ENCODE measurements at places on chromosomes 12 and 14.

- no peak for DNase-seq
These were observed 2.0 kb upstream of the SDS start for GRCh38 chr12:113405694-113406093.

DNA sequence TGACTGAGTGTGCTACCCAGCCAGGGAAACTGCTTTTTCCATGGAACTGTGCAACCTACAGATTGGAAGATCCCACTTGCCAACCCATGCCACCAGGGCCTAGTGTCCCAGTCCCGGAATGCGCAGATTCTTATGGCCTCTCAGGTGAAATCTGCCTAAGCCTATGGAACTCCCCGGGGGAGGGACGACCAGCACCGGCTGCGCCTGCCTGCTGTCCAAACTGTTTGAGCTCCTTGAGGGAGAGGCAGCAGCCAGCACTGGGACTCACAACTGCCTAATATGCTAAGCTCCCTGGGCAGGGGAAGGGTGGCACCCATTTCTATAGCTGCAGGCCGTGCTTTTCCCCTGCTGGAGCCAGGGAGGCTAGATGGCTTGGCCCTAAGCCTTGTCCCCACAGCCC, 92.5 kb upstream of the GZMB start:
- no peak for DNase-seq

DNA sequence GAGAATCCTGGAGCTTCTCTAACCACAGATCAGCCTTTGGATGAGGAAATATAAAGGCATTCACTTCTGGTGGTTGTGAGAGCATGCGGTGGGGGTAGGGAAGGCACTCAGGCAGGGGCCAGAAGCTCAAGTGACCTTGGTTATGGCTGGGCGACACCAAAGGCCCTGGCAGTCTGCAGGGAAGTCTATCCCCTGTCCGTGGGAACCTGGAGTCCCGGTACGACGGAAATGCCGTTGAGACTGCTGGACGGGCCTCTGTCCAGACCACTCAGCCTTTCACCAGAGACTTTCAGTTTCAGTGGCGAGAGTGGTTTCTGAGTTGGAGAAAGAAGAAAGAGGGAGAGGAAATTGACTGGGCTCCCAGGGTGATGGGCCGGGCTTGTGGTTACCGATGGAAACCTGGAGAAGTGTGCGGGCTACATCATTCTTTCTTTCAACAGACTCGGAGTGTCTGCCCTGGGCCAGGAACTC, 20.9 kb downstream of the ISCA2 start:
- DNase-seq = no peak

DNA sequence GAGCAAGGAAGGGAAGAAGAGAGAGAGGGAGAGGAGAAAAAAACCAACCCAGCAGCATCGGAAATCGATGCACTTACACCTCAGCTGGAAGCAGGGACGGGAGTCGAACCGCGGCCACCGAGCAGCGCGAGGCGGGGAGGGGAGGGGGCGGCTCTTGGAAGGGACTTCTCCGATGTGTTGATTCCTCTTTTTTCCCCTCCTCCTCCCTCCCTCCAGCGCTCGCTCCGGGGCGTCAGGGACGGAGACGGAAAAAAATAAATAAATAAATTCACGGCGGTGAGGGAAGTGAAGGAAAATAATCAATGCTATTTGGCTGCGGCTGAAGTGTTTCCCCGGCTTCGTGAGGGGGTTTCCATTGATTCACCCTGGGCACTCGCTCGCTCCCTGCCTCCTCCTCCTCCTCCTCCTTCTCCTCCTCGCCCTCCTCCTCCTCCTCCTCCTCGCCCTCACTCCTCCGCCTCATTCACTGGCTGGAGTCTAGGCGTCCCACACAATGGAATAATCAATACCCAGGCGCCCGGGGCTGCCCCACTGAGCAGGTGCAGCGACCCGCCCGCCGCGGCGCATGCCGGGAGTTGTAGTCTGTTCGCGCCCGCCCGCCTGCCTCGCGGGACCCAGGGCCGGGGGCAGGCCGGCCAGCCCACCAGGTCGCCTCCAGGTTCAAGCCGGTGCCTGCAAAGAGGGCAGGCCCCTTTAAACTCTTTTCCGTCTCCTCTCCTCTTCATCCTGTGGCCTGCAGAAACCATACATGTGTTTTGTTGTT, at the start of gene ZFHX2:
ZFHX2 (minus strand) TSS at position 500 of the 763 bp plus-strand sequence. CDS start 16,440 bp downstream, outside the sequence.
- peak; percentile 82 for DNase-seq

- no peak for DNase-seq
These were observed 266.3 kb downstream of the ZFP36L1 start for GRCh38 chr14:68526512-68527091.

DNA sequence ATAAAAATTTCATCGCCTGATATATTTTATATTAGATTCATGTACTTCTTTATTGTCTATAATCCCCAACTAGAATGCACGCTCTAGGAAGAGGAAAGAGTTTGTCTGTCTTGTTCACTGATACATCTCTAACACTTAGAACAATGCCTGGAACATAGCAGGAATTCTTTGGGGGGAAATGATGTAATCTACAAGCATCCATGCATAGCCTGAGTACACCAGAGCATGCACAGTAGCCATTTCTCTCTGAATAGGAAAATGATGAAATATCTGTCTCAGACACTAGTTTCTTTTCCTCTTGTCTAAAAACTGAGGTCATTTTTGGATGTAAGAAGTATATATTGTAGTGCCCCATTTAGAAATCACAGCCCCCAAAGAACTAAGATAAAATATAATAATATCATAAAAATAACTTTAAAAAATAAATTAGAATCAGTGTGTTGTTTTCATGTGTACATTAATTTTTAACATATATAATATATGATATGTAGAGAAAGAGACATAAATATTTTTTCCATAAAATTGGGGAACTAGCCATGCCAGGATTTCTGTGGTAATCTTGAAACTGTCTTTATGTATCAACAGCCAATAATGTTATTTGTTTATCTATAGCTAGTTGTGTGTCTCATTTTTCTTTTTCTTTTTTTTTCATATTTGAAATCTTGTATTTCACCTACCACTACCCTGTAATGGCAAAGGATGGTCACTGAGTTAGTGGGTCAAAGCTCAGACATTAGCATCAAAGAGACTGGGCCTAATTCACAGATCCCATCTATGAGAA, 155.6 kb upstream of the TMCC3 start:
- DNase-seq = no peak

- DNase-seq = no peak
These were observed 821.7 kb downstream of the TMEM121 start for GRCh38 chr14:106347890-106348755.

GRCh38 chr12:14396071-14396470, 30.6 kb downstream of the ATF7IP start:
- no peak for DNase-seq

GRCh38 chr12:83199069-83199468, 512.4 kb downstream of the TMTC2 start:
- DNase-seq = no peak

DNA sequence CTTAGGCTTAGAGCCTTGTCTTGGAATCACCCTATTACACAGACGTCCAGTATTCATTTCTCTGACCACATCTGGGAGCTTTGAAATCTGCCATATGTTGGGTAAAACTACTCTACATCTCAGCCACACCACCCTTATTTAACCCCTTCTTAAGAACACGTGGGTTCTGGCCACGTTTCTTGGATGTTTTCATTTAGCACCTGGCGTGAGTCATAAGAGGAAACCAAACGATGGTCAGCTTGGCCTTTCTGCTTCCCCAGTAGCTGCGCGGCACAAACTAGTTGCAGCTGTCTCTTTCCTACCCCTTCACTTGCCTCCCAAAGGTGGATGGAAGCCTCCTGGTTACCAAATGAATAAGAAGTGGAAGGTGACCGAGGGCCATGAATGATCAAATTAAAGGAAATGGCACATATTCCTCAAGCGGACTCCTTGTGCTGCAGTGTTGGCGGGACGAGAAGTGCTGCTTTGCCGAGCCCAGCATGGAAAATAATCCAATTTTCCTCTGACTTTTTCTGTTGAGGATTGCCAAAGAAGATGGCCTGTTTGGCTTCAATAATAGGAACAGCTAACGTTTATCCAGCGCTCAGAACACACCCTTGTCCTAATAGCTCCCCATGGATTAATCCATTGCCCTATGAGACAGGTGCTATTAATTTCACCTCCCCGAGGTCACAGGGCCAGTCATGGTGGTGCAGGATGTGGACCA, 154.1 kb downstream of the ZNF664 start:
- no peak for DNase-seq

GRCh38 chr14:100893228-100893601, 10.3 kb downstream of the RTL1 start:
- no peak for DNase-seq

- no peak for DNase-seq
These were observed 272.1 kb upstream of the SEL1L start for GRCh38 chr14:81805785-81806184.

DNA sequence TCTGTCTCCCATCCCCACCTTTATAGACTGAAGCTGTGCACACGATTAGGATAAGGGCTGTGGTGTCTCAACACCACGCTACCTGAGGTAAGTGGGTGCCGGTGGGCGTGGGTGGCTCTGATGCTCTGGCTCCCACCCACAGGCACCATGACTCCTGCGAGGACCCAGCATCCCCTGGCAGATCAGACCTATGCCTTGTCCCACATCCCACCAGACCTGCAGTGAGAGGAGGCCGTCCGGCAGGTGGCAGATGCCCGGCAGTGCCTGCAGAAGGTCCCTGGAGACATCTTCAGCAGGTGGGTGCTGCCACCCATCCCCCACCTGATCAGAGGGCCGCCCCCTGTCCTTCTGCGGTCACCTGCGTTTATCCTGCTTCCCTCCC, 104.4 kb upstream of the PRB2 start:
- DNase-seq = no peak

- DNase-seq = no peak
These were observed 54.2 kb upstream of the GPATCH2L start for GRCh38 chr14:76097547-76097946.

GRCh38 chr12:46472893-46473633, 100.5 kb upstream of the SLC38A2 start:
- no peak for DNase-seq

GRCh38 chr12:12008931-12009611, 61.7 kb upstream of the BCL2L14 start:
- DNase-seq = no peak

- DNase-seq = no peak
These were observed 182.3 kb downstream of the GALC start for GRCh38 chr14:87810711-87811110.

DNA sequence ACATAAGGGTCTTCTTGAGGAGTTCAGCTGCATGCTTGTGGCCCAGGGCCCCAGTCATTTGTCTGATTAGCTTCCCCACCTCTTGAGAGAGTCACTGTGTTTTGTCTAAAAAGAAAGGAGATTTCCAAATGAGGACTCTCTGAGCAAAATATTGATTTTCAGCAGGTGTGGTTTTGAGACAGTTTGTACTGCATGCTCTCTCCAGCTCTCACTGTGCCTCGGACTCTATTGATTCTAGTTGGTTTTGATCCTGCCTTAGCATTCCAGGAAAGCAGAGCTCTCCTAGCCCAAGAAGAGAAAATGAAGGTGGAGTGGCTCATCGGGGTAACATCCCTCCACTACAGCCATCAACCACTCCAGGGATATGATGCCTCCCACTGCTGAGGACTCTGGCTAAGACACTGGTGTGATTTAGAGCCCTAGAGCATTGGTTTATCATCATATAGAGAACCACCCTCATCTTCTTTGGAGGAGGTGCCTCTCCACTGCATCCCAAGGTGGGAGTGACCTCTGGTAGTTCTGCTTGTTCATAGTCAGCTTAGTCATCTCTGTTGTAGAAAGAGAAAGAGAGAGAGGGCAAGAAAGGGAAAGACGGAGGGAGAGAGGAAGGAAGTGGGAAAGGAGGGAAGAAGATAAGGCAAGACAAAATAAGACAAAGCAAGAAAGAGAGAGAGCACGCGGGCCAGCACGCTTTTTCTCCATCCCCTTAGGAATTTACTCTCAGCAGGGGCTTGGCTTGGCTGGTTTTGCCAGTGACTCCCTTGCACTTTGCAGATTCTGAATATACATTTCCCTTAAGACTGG, 365.6 kb downstream of the DPF3 start:
- DNase-seq = no peak

- no peak for DNase-seq
These were observed 284.0 kb downstream of the PRKD1 start for GRCh38 chr14:29643433-29644211.

DNA sequence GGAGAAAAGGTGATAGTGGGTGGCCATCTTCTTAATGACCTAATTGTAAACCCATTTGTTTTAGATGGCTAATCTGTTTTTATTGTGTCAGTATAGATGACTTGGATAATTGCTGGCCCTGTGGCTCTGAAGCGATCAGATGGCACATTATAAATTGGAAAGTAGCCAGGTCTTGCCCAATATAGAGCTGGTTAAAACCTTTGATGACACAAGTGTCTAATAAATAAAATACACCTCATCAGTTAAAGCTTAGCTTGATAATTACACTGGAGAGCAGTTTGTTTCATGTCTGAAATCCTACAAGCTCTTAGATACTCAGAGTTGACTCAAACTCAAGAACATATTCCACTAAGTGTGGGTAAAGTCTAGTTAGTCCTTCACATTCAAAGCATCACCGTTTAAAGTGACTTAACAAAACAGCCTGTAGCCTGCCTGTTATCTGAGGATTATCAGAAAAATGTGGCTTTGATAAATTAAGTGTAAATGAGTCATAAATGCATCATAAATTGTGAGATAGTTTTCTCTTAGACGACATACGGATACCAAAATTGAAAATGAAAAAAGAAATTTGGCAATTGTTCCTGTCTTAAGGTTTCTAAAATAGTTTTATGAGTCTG, 280.9 kb downstream of the LRIG3 start:
- no peak for DNase-seq

GRCh38 chr12:93892423-93893268, 215.5 kb downstream of the CRADD start:
- no peak for DNase-seq

- no peak for DNase-seq
These were observed 57.8 kb upstream of the FSCB start for GRCh38 chr14:44564908-44565307.

- DNase-seq = no peak
These were observed 349.7 kb upstream of the FAR2 start for GRCh38 chr12:28799348-28799747.

GRCh38 chr12:97535582-97535981, 73.0 kb downstream of the RMST start:
- no peak for DNase-seq

GRCh38 chr14:90498198-90498597, 101.4 kb downstream of the CALM1 start:
- DNase-seq = no peak

GRCh38 chr12:121330692-121331091, 21.5 kb downstream of the ANAPC5 start:
- no peak for DNase-seq

DNA sequence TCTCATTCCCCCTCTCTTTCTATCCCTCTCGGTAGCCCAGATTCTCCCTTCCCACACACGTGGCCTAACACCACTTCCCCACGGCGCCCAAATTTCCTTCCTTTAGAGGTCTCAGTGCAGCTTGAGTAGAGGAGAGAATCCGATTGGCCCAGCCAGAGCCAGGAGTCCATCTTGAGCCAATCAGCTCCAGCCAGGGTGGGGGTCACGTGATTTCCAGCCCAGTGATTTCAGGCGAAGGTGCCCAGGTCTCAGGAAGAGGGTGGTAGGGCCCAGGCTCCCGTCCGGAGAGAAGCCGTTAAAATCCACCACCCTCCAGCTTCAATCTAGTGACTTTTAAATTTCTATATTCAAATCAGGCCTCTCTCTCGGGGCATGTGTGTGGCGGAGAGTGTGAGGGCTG, 45.2 kb upstream of the MYL2 start:
- DNase-seq = peak; percentile 35

GRCh38 chr12:124681779-124682391, 114.5 kb upstream of the NCOR2 start:
- DNase-seq = no peak
